Placental epithelial cell (primary cell): ENCODE measurements at places on chromosomes 13 and 19. TPM values are rescaled to one million over a fixed set of nuclear protein-coding genes. Genes with fewer than 3 reads are reported as not detected.

STARD13 gene
- total RNA-seq = 48.3 and 54.7 TPM in 2 replicates

C5AR2 gene
- total RNA-seq = under 0.01 and 2.1 TPM in 2 replicates

NDUFB7 gene
- total RNA-seq = 258 and 369 TPM in 2 replicates

SIGLEC9 gene
- total RNA-seq = not detected in 2 replicates

MICOS13 gene
- 33.0 and 38.8 TPM in 2 replicates for total RNA-seq

CD70 gene
- not detected in 2 replicates for total RNA-seq

KCNJ14 gene
- 0.33 and 0.79 TPM in 2 replicates for total RNA-seq

KLHL1 gene
- total RNA-seq = not detected in 2 replicates

MYADM gene
- total RNA-seq = 15.7 and 22.9 TPM in 2 replicates

CTU1 gene
- total RNA-seq = 6.3 and 7.9 TPM in 2 replicates

CYP2F1 gene
- not detected in 2 replicates for total RNA-seq

CYP2A6 gene
- not detected in 2 replicates for total RNA-seq

ZNF136 gene
- total RNA-seq = 8.2 and 11.0 TPM in 2 replicates

LMTK3 gene
- 2.1 and 2.7 TPM in 2 replicates for total RNA-seq

MAST1 gene
- total RNA-seq = under 0.01 and 0.43 TPM in 2 replicates

ZNF442 gene
- 2.8 and 5.1 TPM in 2 replicates for total RNA-seq

LSR gene
- 53.0 and 62.4 TPM in 2 replicates for total RNA-seq

TSHZ3 gene
- total RNA-seq = 2.4 and 3.8 TPM in 2 replicates

ZNF790 gene
- total RNA-seq = 6.7 and 7.7 TPM in 2 replicates

RYR1 gene
- under 0.01 and 0.11 TPM in 2 replicates for total RNA-seq

ZNF568 gene
- total RNA-seq = 9.4 and 14.1 TPM in 2 replicates

PLPP2 gene
- 19.7 and 43.2 TPM in 2 replicates for total RNA-seq

EPS8L1 gene
- 45.9 and 64.6 TPM in 2 replicates for total RNA-seq

PSG4 gene
- total RNA-seq = 30.9 and 35.3 TPM in 2 replicates

CHMP2A gene
- total RNA-seq = 65.1 and 108 TPM in 2 replicates

CA11 gene
- total RNA-seq = 0.11 and 5.9 TPM in 2 replicates

ZNF793 gene
- 7.5 TPM in 2 replicates for total RNA-seq

AMH gene
- total RNA-seq = 1.5 and 2.0 TPM in 2 replicates

MIA gene
- 0.79 TPM in 1 of 2 replicates, not detected in the other for total RNA-seq

OR7A5 gene
- 0.98 and 4.7 TPM in 2 replicates for total RNA-seq

POSTN gene
- total RNA-seq = 1.8 and 2.7 TPM in 2 replicates

ATCAY gene
- not detected in 2 replicates for total RNA-seq

LYPD5 gene
- total RNA-seq = 10.8 and 12.2 TPM in 2 replicates

SLITRK5 gene
- not detected in 2 replicates for total RNA-seq
